Spleen (tissue), 13 donors: ENCODE measurements at places on chromosomes 2 and 18. TPM values are rescaled to one million over a fixed set of nuclear protein-coding genes. Genes with fewer than 3 reads are reported as not detected.
A peak's percentile ranks its signal among the peaks of the same experiment; 100 is the strongest.

Gene UGT1A5
- total RNA-seq: not detected

Gene IL1A
- total RNA-seq: 0.22 TPM

Gene ZC3H8
- total RNA-seq: 10.1 TPM

GRCh38 chr18:51391731-51392130 is 194.2 kb upstream of the MEX3C start:
- no peaks in the 10 kb centered on the region for H3K4me1 ChIP-seq
- H3K36me3 ChIP-seq: no peaks in the 10 kb centered on the region
- no peak overlapping the region for H3K4me3 ChIP-seq
- DNase-seq: no peak

- no peaks in the 10 kb centered on the region for H3K36me3 ChIP-seq
- H3K27me3 ChIP-seq: no peaks in the 10 kb centered on the region
- H3K4me3 ChIP-seq: no peak overlapping the region
- H3K27ac ChIP-seq: no peak overlapping the region
These were observed 314.4 kb upstream of the ZEB2 start for GRCh38 chr2:144834363-144834762.

- H3K4me3 ChIP-seq: no peak overlapping the region
- no peak overlapping the region for H3K27ac ChIP-seq
- DNase-seq: no peak
- H3K27me3 ChIP-seq: no peaks in the 10 kb centered on the region
These were observed 31.1 kb downstream of the CTLA4 start for GRCh38 chr2:203898657-203899056.

GRCh38 chr2:196984903-196985302 is 58.4 kb upstream of the PGAP1 start:
- H3K36me3 ChIP-seq: peaks cover 30% of the 10 kb centered on the region
- no peaks in the 10 kb centered on the region for H3K27me3 ChIP-seq
- no peak for DNase-seq
- peaks cover 55% of the 10 kb centered on the region for H3K4me1 ChIP-seq
- no peak overlapping the region for H3K4me3 ChIP-seq

- no peaks in the 10 kb centered on the region for H3K27me3 ChIP-seq
- H3K36me3 ChIP-seq: no peaks in the 10 kb centered on the region
- peak overlapping the region; percentile 65 for H3K27ac ChIP-seq
These were observed 76.1 kb upstream of the DNMT3A start for GRCh38 chr2:25417715-25418369.

Gene ANKRD30B
- total RNA-seq: not detected

- DNase-seq: peak; percentile 66
- H3K4me1 ChIP-seq: no peaks in the 10 kb centered on the region
- no peaks in the 10 kb centered on the region for H3K27me3 ChIP-seq
- peak overlapping the region; percentile 4 for H3K27ac ChIP-seq
These were observed 90.6 kb downstream of the TWIST2 start for GRCh38 chr2:238938401-238939055.

DNA sequence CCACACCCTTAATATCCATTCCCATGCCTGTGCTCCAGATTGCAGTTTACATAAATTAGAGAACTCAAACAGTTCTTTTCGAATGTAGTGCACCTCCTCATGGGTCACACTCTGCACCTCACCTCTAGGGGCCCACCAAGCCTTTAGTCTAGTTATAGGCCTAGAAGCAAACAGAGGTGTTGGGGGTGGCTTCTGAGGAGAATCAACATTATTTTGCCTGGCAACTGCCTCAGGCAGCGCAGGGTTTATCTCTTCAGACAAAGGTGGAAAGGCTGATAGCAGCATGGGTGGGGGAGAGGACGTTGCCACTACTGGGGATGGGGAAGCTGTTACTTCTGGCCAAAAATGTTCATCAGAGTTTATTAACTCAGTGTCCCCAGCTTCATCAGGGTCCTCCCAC is 5.0 kb upstream of the GYPC start:
- H3K4me1 ChIP-seq: peaks cover 9% of the 10 kb centered on the region
- no peak for DNase-seq
- no peaks in the 10 kb centered on the region for H3K27me3 ChIP-seq
- H3K4me3 ChIP-seq: no peak overlapping the region
- no peak overlapping the region for H3K27ac ChIP-seq
- H3K36me3 ChIP-seq: no peaks in the 10 kb centered on the region

Gene DNAJB2
- total RNA-seq: 57.7 TPM

DNA sequence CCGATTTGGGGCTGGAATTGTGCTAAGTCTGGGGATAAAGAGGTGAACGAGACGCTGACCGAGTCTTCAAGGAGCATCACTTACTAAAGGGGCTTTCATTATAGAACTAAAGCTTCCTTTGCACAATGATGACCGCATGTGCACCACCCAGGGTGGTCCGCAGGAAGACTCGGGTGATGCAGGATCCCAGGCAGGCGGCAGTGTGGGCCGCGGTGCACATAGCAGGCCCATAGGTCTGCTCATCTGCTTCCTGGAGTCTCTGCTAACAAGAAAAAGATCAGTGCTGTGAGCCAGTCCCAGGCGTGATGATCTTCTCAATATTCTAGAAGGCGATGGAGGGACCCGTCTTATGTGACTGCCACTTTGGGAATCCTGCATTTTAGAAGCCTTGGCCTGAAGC is 122.8 kb downstream of the PXDN start:
- no peak overlapping the region for H3K4me3 ChIP-seq
- peak; percentile 65 for DNase-seq
- no peaks in the 10 kb centered on the region for H3K27me3 ChIP-seq

Gene AQP12A
- total RNA-seq: not detected

- H3K36me3 ChIP-seq: no peaks in the 10 kb centered on the region
- H3K27ac ChIP-seq: no peak overlapping the region
- no peak for DNase-seq
- H3K4me3 ChIP-seq: no peak overlapping the region
These were observed 45.2 kb upstream of the GLS start for GRCh38 chr2:190835303-190835930.

DNA sequence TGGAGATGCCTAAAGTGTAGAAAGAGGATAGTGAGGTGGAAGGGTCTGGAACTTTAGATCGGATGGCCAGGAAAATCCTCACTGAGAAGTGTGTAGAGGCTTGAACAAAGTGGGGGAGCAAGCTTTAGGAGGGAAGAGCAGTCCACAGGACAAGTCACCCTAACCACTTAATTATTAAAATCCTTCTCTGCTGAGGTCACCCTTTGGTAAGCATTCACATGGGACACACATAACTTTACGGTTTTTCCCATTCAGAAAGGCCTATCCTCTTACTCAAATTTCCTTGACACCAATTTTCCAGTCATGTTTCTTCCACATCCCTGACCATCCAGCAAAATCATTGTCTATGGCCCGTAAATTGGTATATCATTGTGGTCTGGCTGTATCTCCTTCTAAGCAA is 31.0 kb upstream of the ZEB2 start:
- H3K4me1 ChIP-seq: peaks cover 9% of the 10 kb centered on the region
- no peak for DNase-seq
- H3K4me3 ChIP-seq: no peak overlapping the region

DNA sequence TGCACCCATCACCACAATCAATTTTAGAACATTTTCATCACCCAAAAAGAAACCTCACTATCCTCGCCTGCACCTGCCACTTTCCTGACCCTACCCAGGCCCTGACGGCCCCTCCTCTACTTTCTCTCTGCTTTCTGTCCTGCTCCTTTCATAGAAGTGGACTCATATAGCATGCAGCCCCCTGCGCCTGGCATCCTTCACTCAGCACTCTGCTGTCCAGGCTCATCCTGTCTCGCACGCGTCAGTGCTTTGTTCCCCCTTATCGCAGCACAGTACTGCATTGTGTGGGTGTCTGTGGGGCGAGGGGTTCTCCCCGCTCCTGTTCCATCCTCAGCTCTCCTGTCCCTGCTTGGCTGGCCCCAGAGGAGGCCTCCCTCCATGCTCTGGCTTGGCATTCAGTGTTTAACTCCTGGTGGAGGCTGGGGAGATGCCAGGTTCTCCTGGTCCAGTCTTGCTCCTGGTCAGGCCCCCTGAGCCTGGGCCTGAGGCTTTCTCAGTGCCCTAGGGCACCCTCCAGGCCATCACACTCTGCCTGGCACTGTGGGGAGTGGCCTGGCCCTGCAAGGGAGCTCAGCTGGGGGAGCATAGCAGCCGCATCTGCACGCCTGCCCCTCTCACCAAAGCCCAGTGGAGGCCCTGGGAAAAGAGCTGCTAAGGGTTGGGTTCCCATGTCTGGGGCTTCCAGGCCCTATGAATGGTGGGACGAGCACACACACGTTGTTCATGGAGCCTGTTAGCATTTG is 6.6 kb upstream of the TUBB6 start:
- no peaks in the 10 kb centered on the region for H3K27me3 ChIP-seq
- H3K36me3 ChIP-seq: no peaks in the 10 kb centered on the region
- H3K4me3 ChIP-seq: no peak overlapping the region
- peak; percentile 51 for DNase-seq
- H3K4me1 ChIP-seq: peaks cover under 1% of the 10 kb centered on the region

GRCh38 chr2:129748653-129749052 is 230.8 kb upstream of the RAB6C start:
- H3K27me3 ChIP-seq: no peaks in the 10 kb centered on the region
- H3K4me3 ChIP-seq: no peak overlapping the region
- no peaks in the 10 kb centered on the region for H3K4me1 ChIP-seq

Gene EPG5
- total RNA-seq: 38.3 TPM

GRCh38 chr2:242030226-242030575 is 160.7 kb downstream of the RTP5 start:
- H3K4me1 ChIP-seq: peaks cover 6% of the 10 kb centered on the region
- DNase-seq: peak; percentile 33
- H3K36me3 ChIP-seq: no peaks in the 10 kb centered on the region
- no peaks in the 10 kb centered on the region for H3K27me3 ChIP-seq
- H3K27ac ChIP-seq: no peak overlapping the region

DNA sequence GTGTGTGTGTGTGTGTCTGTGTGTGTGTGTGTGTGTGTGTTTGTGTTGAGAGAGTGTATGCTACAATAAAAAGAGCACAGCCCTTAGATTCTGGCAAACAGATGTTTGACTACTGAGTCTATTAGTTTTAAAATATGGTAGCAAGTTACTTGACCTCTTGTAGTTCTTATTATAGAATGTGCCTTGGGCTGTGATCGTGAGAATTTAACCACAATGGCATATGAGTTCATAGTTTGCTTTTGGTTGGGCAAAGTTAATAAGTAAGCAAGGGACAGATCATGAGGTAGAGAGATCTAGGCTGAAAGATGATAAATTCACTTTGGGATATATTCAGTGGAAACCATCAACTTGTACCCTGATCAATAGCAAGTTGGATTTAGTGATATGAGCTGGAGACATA is 334.3 kb upstream of the VWC2L start:
- H3K36me3 ChIP-seq: no peaks in the 10 kb centered on the region
- no peak overlapping the region for H3K4me3 ChIP-seq
- no peak for DNase-seq
- H3K27me3 ChIP-seq: no peaks in the 10 kb centered on the region
- no peaks in the 10 kb centered on the region for H3K4me1 ChIP-seq
- H3K27ac ChIP-seq: no peak overlapping the region

DNA sequence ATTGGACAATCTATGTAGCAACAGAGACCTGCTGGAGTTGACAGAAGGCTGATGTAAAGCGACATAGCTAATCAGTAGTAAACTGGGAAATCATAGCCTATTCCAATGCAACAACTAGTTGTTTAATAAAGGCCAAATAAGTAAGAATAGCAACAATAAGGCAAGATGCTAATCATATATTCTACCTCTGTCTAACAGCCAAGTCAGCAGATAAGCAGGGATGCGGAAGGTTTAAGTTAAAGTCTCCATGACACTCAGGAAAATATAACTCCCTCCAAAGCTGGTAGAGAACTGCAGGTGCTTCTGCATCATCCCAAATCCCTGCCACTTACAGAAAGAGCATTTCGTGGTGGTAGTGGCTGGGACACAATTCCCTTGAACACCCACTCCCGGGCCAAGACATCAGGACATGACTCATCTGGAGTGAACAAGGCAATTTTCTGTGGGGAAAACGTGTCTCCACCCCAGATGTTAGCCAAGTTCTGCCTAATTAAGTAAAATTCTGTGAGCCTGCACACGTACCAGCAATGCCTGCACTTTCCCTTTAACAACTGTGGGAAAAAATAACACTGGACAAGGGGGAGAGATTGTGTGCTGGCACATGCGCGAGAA is 413.6 kb upstream of the ID2 start:
- no peak overlapping the region for H3K4me3 ChIP-seq
- H3K27me3 ChIP-seq: no peaks in the 10 kb centered on the region
- no peak for DNase-seq
- H3K27ac ChIP-seq: no peak overlapping the region
- no peaks in the 10 kb centered on the region for H3K36me3 ChIP-seq
- H3K4me1 ChIP-seq: no peaks in the 10 kb centered on the region

GRCh38 chr2:111117598-111118480 is 2.9 kb upstream of the BCL2L11 start:
- H3K27me3 ChIP-seq: peaks cover 76% of the 10 kb centered on the region
- H3K4me3 ChIP-seq: peak overlapping the region; percentile 24
- peak; percentile 84 for DNase-seq
- H3K27ac ChIP-seq: no peak overlapping the region
- H3K4me1 ChIP-seq: peaks cover 38% of the 10 kb centered on the region
- H3K36me3 ChIP-seq: no peaks in the 10 kb centered on the region

- no peaks in the 10 kb centered on the region for H3K36me3 ChIP-seq
- H3K4me3 ChIP-seq: no peak overlapping the region
- H3K27me3 ChIP-seq: no peaks in the 10 kb centered on the region
- H3K4me1 ChIP-seq: peaks cover 46% of the 10 kb centered on the region
- H3K27ac ChIP-seq: peak overlapping the region; percentile 90
These were observed 6.5 kb downstream of the LPIN1 start for GRCh38 chr2:11752906-11753305.

Gene LRP1B
- 0.10 TPM for total RNA-seq

GRCh38 chr2:6639929-6640620 is 225.6 kb downstream of the CMPK2 start:
- no peak overlapping the region for H3K4me3 ChIP-seq
- DNase-seq: no peak
- H3K27me3 ChIP-seq: no peaks in the 10 kb centered on the region

GRCh38 chr2:137228566-137228965 is 463.2 kb downstream of the THSD7B start:
- no peaks in the 10 kb centered on the region for H3K4me1 ChIP-seq
- H3K27me3 ChIP-seq: no peaks in the 10 kb centered on the region
- DNase-seq: no peak
- no peaks in the 10 kb centered on the region for H3K36me3 ChIP-seq

Gene RAPGEF4
- 1.5 TPM for total RNA-seq

Gene LRRTM1
- not detected for total RNA-seq

Gene CHRNG
- not detected for total RNA-seq

GRCh38 chr2:152050341-152050740 is 48.5 kb downstream of the CACNB4 start:
- H3K4me1 ChIP-seq: no peaks in the 10 kb centered on the region
- no peak overlapping the region for H3K4me3 ChIP-seq
- no peak for DNase-seq
- H3K27ac ChIP-seq: no peak overlapping the region
- no peaks in the 10 kb centered on the region for H3K27me3 ChIP-seq
- H3K36me3 ChIP-seq: no peaks in the 10 kb centered on the region

Gene SERPINB4
- total RNA-seq: not detected

GRCh38 chr2:237171881-237172280 is 86.2 kb downstream of the COPS8 start:
- H3K4me1 ChIP-seq: no peaks in the 10 kb centered on the region
- no peaks in the 10 kb centered on the region for H3K36me3 ChIP-seq
- H3K27ac ChIP-seq: no peak overlapping the region

Gene ONECUT2
- total RNA-seq: not detected

Gene SPEG
- total RNA-seq: 3.0 TPM

Gene APOB
- 1.2 TPM for total RNA-seq

- H3K27me3 ChIP-seq: no peaks in the 10 kb centered on the region
- DNase-seq: no peak
- no peaks in the 10 kb centered on the region for H3K4me1 ChIP-seq
- H3K4me3 ChIP-seq: no peak overlapping the region
These were observed 286.2 kb downstream of the GRB14 start for GRCh38 chr2:164335128-164335527.

GRCh38 chr2:208266553-208266893 is 468 bp downstream of the PIKFYVE start:
- DNase-seq: no peak
- peak overlapping the region; percentile 75 for H3K4me3 ChIP-seq
- H3K4me1 ChIP-seq: peaks cover 38% of the 10 kb centered on the region
- H3K27ac ChIP-seq: peak overlapping the region; percentile 99
- H3K27me3 ChIP-seq: no peaks in the 10 kb centered on the region
